ENCODE measurements at places on chromosomes 11 and 22.

DNA sequence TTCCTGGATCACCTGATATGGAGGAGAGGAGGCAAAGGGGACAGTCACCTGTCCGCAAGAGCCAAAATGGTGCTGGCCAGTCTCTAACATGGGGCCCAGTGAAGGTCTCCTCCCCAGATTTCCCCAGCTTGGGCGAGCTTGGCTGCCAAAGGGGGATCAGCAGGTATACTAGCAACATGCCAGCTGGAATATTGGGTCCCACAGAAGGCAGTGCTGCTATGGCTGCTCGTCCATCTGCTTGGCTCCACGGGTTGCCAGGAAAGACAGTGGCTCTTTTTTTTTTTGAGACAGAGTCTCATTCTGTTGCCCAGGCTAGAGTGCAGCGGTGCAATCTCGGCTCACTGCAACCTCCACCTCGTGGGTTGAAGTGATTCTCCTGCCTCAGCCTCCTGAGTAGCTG lies 12.7 kb upstream of the KAT5 start:
- DNase-seq: no peak

DNA sequence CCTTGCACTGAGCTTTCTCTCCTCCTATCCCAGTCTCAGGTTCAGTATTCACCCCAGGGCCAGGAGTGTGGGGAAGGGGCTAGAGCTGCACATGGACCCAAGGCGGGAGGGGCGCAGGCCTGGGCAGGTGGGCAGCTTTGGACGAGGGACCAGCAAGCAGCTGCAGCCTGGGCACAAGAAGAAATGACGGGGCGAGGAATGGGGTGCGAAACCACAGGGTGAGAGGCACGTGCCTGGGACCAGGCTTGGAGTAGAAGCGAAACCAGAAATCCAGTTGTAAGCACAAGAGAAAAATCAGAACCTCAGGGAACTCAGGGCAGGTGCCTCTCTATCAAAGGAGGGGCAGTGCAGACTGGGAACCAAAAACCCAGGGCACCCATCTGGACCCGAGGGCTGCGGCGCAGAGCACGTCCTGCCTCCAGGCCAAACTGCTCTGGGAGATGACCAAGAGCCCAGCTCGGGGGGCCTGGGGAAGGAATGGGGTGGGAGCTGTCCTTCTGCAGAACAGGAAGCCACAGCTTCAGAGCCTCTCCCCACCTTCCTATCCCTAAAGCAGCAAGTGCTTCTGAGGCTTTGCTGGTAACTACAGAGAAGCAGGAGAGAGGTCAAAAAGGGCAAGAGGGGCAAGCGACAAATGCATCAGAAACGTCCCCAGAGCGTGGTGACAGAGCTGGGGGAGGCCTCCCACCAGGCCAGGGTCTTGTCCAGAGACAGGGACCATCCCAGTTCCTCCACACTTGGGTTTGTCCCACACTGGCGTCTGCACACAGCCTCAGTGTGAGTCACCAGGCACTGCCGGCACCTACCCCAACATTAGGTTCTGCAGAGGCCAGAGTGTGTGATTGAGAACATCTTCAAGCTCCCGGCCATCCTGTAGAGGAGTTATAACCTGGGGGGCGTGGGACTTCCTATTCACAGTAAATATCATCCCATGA lies 18.3 kb upstream of the TMPRSS4 start:
- DNase-seq: no peak

GRCh38 chr22:31579835-31580242 lies 82.2 kb downstream of the PISD start:
- peak; percentile 79 for DNase-seq

GRCh38 chr11:1204381-1205101 lies 18.3 kb upstream of the MUC5B start:
- no peak for DNase-seq

GRCh38 chr11:705646-706438 lies at the start of gene EPS8L2:
Gene EPS8L2, plus strand, starts transcription at chr11:706231. Its CDS starts 3,177 bp downstream, at chr11:709408.
- no peak for DNase-seq

GRCh38 chr11:93564895-93565294 lies 21.7 kb upstream of the SMCO4 start:
- DNase-seq: no peak

GRCh38 chr11:5624489-5625279 lies at the start of gene TRIM34:
Gene TRIM34, plus strand, starts transcription at chr11:5625001. Its CDS starts 7,331 bp downstream, at chr11:5632332.
- DNase-seq: no peak

DNA sequence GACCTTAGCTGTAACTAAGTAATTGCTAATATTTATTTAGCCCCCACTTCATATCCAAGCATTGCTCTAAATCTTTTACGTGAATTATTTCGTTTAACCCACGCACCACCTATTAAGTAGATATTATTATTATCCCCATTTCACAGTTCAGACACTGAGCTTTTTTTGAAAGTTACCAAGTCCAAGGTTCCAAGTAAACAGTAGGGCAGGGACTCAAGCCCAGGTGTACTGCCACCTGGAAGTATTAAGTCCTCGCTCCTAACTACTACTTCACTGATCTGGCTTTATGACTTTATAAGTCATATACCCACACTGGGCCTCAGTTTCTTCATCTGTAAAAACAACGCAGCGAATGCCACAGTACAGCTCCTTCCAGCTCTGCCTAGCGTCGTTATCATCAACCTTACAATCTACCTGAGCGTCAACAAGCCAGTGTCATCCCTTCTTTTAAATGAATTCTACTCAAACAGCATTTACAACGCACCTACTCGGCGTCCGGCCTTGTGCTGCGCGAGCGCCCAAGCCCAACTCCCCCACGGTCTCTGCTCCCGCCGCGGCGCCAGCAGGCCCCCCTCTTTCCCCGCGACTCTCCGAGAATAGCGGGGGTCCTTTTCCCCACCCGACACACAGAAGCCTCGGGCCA lies 624 bp downstream of the TMEM41B start:
- peak; percentile 28 for DNase-seq

GRCh38 chr11:95398437-95399112 lies 167.6 kb upstream of the SESN3 start:
- no peak for DNase-seq

DNA sequence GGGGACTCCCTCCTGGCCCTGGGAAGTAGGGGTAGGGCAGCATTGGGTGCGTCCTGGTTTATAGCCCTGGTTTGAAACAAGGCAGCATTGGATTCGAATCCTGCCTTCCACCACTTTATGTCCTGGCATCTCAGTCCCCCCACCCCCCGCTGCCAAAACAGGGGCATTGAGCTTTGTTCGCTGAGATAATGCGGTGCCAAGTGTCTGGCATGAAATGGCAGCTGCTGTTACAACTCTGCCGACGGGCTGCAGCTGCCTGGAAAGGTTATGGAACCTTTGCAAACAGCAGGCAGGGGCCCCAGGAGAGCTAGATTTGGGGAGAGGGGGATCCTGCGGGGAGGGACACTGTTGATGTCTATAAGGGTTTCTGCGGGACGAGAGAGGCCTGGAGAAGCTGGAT lies 1.9 kb downstream of the TST start:
- no peak for DNase-seq

DNA sequence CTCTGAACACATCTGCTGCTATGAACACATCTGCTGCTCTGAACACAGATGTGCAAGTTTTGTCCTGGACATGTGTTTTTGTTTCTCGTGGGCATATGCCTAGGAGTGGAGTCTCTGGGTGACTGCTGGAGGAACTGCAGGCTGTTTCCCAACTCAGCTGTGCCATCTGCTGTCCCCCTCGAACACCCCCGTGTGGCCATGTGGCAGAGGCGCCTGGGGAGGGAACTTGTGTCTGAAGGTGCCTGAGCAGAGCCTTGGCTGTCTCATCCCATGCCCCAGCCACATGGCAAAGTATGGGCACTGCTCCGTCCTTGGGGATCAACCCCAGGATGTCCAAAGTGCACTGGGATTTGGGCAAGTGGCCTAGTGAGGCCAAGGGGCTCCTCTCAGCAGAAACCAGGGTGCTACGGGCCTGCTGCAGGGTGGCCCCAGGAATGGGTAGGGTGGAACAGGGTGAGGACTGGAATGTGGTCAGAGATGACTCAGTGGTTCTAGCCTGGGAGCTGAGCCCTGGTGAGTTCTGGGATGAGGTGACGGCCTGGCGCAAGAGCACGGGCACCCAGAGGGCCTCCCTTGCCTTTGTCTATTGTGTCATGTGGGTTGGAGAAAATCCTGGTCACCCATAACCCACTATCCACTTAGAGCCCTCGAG lies 14.7 kb downstream of the GATD1 start:
- no peak for DNase-seq

DNA sequence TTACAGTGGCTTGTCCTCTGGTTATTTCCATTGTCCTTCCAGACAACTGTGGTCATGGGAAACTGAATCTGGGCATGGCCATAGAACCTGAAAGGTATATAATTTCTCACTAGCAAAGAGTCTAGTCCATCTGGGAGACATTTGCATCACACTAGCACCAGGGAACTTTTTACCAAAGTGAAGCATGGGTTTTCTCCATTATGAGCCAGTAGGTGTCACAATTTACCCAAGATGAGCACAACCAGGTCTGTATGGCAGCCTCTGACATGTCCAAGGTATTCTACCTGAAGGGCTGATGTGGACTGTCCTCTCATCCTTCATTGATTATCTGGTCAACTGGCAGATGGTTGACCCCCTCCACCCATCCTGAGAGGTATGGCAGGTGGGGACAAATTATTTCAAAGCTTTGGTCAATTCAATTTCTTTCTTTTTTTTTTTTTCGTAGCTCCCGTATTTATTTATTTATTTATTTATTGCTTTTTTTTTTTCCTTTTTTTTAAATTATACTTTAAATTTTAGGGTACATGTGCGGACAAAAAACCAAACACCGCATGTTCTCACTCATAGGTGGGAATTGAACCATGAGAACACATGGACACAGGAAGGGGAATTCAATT lies 425.9 kb downstream of the TMEM135 start:
- DNase-seq: peak; percentile 48

- no peak for DNase-seq
Measured at GRCh38 chr11:22079133-22079872, 113.6 kb upstream of the ANO5 start.

- no peak for DNase-seq
Measured at GRCh38 chr11:130467116-130467900, 18.9 kb downstream of the ADAMTS15 start.

- no peak for DNase-seq
Measured at GRCh38 chr22:45164270-45165088, 754 bp downstream of the NUP50 start.

GRCh38 chr11:44623341-44623730 lies 57.9 kb downstream of the CD82 start:
- DNase-seq: no peak

- DNase-seq: no peak
Measured at GRCh38 chr22:19689408-19689807, 24.9 kb upstream of the SEPTIN5 start.

DNA sequence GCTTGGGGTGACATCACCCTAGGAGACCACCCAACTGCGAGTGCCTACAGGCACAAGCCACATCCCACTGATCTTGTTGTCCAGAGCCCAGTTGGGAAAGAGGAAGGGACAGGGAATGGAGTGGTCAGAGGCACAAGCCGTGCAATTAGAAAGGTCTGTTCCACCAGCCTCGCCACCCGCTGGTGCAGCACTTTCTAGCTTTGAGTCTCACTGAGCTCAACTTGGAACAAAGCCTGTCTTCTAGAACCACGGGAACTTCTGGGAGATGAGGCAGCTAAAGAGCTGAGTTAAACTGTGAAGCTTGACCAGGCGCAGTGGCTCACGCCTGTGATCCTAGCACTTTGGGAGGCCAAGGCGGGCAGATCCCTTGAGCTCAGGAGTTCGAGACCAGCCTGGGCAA lies 29.3 kb downstream of the TPBGL start:
- DNase-seq: no peak

- no peak for DNase-seq
Measured at GRCh38 chr11:105204636-105205035, 65.1 kb upstream of the CARD18 start.

DNA sequence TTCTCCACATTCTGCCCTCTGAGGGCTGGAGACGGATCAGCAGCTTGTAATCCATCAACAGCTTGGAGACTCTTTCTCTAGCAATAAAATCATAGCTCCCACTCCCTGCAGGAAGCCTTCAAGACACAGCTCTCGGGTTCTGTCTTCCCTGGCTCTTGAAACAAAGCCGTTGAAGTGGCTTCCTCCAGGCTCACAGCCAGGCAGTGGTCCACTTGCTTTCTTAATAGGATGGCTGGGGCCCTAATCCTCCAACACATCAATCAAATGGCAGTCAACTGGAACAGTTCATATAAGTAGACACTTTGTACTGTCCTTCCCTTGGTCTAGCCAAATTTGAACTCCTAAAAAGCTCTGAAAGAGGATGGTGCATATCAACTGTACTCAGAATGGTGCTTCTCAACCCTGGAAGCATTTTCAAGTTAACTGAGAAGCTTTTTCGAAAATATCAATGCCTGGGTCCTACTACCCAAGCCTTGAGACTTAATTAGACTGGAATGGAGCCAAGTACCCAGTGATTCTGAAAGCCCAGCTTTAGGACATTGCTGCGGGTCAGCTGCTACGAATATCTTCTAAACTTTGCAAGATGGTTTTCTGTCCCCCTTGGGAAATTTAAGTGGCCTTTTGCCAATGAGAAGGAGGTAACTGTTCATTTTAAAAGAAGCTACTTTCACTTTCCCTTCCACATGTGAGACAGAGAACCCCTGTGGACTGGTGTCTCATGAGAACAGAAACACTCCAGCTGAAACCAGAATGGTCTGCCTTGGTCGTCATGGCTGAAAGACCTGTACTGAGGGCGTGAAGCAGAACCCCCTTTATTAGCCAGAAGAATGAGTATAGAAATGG lies 74.7 kb downstream of the SC5D start:
- no peak for DNase-seq
